Uterus (tissue), 4 donors: ENCODE measurements at places on chromosomes 11 and 22.

GRCh38 chr22:39938509-39939111 lies 21.6 kb upstream of the TMA7B start:
- DNase-seq: no peak
- H3K27me3 ChIP-seq: no peaks in the 10 kb centered on the region
- no peaks in the 10 kb centered on the region for H3K4me1 ChIP-seq
- H3K4me3 ChIP-seq: no peak overlapping the region

DNA sequence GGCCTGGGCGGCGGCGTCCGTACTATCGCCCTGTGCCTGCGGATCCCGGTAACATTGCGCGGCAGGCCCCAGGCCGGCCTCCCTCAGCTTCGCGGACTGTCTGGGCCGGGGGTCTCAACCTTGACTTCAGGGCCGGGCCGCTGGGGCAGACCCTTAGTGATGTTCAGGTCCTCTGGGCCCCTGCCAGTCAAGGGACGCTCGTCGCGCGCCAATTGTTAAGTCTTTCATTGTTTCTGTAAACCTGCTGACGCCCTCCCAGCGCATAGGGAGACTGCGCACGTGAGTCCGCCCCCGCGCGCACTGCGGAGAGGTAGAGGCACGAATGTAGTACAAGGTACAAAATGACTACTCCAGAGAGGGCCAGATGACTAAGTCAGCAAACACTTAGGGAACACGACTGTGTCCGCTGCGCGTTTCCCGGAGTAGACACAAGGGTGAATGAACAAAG lies 451 bp upstream of the HDHD5 start:
- peak overlapping the region; percentile 83 for H3K4me3 ChIP-seq
- DNase-seq: no peak
- H3K4me1 ChIP-seq: no peaks in the 10 kb centered on the region
- H3K27me3 ChIP-seq: no peaks in the 10 kb centered on the region

GRCh38 chr22:22590136-22590891 lies 31.2 kb upstream of the PRAME start:
- no peaks in the 10 kb centered on the region for H3K27me3 ChIP-seq
- H3K27ac ChIP-seq: no peak overlapping the region
- no peak for DNase-seq
- H3K4me1 ChIP-seq: no peaks in the 10 kb centered on the region
- no peak overlapping the region for H3K4me3 ChIP-seq

GRCh38 chr22:50314455-50315288 lies 7.2 kb upstream of the PLXNB2 start:
- DNase-seq: no peak
- H3K4me1 ChIP-seq: no peaks in the 10 kb centered on the region
- no peaks in the 10 kb centered on the region for H3K36me3 ChIP-seq
- no peak overlapping the region for H3K4me3 ChIP-seq
- no peak overlapping the region for H3K27ac ChIP-seq

DNA sequence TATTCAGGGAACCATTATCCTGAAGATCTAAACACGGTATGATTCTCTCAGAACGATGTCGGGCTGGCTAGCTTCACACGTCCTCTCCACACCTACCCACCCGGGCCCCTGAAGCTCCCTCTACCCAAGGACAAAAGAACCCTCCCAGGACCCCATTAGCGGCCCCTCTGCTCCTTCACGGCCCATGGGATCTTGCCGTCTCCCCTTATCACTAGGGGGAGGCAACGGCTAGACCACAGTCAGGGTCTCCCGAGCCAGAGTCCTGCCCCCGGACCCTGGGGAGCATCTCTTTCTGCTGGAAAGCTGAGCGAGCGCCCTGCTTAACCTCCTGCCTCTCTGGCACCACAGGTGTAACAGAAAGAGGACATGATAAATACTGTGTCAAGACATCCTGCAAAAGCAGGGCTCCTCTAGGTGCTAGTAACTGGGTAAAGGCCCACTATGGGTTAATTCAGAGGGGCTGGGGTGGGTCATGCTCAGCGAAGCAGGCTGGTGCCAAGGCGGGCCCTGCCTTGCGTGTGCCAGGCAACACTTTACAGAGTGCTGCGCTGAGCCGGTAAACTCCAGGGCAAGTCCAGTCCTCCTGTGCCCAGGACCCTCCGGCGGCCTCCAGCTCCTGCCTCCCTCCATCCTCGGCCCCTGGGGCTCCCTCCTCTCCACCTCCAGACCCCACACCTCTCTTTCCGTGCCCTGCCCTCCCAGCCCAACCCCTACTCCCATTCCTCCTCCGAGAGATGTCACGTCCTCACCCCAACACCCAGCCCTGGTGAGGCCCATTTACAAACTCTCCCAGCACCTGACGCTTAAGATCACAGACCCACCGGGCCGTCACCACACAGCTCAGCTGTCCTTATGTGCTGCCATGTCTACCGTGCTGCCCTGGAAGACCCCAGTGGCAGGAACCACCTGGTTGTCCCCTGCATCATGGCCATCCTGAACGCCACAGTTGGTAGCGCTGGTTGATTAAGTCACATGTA lies 3.0 kb downstream of the TOLLIP start:
- no peaks in the 10 kb centered on the region for H3K36me3 ChIP-seq
- H3K4me3 ChIP-seq: no peak overlapping the region
- H3K27ac ChIP-seq: no peak overlapping the region
- no peaks in the 10 kb centered on the region for H3K27me3 ChIP-seq

GRCh38 chr11:16956538-16957153 lies 57.6 kb downstream of the PLEKHA7 start:
- no peak for DNase-seq
- H3K27ac ChIP-seq: no peak overlapping the region

- no peaks in the 10 kb centered on the region for H3K4me1 ChIP-seq
- no peaks in the 10 kb centered on the region for H3K36me3 ChIP-seq
- H3K27ac ChIP-seq: no peak overlapping the region
- DNase-seq: no peak
These were observed 11.6 kb downstream of the TOP3B start for GRCh38 chr22:21970800-21971617.

- DNase-seq: no peak
- peaks cover 6% of the 10 kb centered on the region for H3K4me1 ChIP-seq
- no peaks in the 10 kb centered on the region for H3K36me3 ChIP-seq
- H3K4me3 ChIP-seq: no peak overlapping the region
- no peaks in the 10 kb centered on the region for H3K27me3 ChIP-seq
These were observed 104.9 kb downstream of the FAM76B start for GRCh38 chr11:95684701-95685100.

- no peaks in the 10 kb centered on the region for H3K4me1 ChIP-seq
- H3K4me3 ChIP-seq: no peak overlapping the region
These were observed 1112.0 kb upstream of the CCDC90B start for GRCh38 chr11:84398017-84398626.

DNA sequence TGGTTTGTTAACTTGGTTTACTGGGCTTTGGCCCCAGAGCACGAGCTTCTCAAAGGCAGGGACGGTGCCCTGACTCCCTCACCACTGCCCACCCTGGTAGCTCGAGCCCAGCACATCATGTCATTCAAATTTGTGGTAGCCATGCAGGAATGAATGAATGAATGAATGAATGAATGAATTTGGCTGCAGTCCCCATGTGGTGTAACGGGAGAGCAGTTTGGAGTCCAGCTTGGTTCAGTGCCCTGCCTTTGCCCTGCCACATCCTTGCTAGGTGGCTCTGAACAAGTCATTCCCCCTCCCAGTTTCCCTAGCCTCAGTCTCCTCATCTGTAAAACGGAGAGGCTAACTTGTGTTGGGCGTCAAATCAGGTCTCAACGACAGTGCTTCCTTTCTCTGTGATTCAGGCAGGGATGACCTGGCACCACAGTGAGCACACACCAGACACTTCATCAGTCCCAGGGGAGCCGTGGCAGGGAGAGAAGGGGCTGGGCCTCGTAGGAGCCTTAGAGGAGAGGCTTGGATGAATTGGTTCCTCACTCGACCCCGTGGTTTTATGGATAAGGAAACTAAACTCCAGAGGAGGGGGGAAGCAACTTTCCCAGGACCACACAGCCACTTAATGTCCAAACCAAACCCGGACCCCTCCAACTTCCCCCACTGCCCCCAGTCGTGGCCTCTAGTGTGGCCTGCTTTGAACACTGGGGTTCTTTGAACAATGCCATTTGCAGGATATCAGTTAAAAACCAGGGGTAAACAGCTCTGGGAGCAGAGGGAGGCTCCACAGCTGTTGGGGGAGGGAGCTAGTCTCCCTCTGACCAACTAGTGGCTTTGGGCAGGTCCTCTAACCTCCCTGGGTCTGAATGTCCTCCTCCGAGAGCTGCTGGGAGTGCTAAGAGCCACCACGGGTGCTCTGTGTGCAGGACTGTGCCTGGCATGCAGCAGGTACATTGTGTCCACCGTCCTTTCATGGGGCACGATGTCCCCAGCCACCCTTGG lies 86.2 kb downstream of the CACNA1I start:
- H3K4me3 ChIP-seq: no peak overlapping the region
- no peaks in the 10 kb centered on the region for H3K27me3 ChIP-seq
- no peak overlapping the region for H3K27ac ChIP-seq
- H3K4me1 ChIP-seq: no peaks in the 10 kb centered on the region

- no peaks in the 10 kb centered on the region for H3K36me3 ChIP-seq
- H3K4me3 ChIP-seq: peak within 1 kb of the TSS; percentile 46
- DNase-seq: peak; percentile 68
- peaks cover 21% of the 10 kb centered on the region for H3K4me1 ChIP-seq
- no peaks in the 10 kb centered on the region for H3K27me3 ChIP-seq
These were observed at the start of gene PNPLA2 for GRCh38 chr11:818396-819128. TSS of gene PNPLA2 (plus strand) at chr11:818914. CDS start at chr11:819719, 805 bp downstream.

- H3K27ac ChIP-seq: no peak overlapping the region
- H3K4me1 ChIP-seq: peaks cover 5% of the 10 kb centered on the region
- peaks cover 61% of the 10 kb centered on the region for H3K27me3 ChIP-seq
- H3K36me3 ChIP-seq: no peaks in the 10 kb centered on the region
- DNase-seq: no peak
These were observed 128.2 kb upstream of the C11orf58 start for GRCh38 chr11:16610213-16610737.

DNA sequence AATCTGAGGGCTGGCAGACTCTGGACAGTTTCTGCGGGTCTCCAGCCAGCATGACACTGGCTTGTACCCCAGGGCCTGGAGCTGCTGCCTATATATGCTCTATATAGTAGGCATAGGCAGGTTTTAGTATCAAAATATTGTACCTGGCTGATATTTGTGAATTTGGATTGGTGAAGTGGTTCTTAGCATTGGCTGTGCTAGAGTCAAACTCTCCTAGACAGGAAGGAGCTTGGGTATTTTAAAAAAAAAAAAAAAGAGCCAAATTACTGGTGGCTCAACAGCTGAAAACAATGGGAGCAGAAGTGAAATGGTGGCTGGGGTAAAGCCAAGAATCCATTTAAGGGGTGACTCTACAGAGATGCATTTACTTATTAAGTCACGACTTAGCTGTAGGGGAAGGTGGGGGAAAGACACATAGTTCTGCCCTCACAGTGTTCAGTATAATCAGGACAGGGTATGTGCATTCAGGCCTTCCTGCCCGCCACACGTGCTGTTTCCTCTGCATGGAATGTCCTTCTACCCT lies 11.0 kb upstream of the MTFP1 start:
- no peak for DNase-seq
- H3K4me1 ChIP-seq: no peaks in the 10 kb centered on the region
- no peaks in the 10 kb centered on the region for H3K36me3 ChIP-seq

DNA sequence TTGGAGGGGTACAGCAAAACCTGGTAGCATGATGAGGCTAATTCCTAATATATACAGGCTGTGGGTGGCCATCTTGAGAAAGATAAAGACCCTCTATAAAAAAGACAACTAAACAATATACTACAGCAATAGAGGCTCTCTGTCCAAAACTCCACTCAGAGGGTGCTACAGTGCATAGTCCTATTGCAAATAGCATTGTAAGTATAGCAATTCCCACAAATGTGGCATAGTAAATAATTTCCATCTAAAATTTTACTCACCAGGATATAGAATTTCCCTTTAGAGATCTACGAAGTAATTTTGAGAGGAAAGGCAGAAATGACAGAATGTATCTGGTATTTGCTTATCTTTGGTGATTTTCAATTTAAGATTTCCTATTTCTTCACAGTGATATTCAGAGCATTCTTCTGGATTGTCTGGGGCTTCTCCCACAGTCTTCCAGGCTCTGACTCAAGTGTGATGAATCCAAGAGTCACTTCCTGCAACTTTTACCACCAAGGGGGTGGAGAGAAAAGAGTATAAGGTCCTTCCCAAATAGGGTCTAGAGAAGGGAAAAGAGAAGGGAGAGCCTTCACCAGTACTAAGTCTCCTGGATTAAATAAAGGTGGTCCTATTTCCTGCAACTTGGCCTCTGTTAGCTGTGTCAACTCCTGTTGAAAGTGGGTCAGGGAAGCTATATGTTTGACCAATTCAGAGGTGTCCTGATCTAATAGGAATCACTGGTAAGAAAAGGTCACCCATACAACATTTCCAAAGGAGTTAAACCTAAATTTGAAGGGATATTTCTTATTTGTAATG lies 1054.7 kb upstream of the CNTN5 start:
- no peak overlapping the region for H3K4me3 ChIP-seq
- H3K27ac ChIP-seq: no peak overlapping the region
- no peaks in the 10 kb centered on the region for H3K27me3 ChIP-seq
- H3K36me3 ChIP-seq: no peaks in the 10 kb centered on the region
- no peaks in the 10 kb centered on the region for H3K4me1 ChIP-seq
- DNase-seq: no peak

DNA sequence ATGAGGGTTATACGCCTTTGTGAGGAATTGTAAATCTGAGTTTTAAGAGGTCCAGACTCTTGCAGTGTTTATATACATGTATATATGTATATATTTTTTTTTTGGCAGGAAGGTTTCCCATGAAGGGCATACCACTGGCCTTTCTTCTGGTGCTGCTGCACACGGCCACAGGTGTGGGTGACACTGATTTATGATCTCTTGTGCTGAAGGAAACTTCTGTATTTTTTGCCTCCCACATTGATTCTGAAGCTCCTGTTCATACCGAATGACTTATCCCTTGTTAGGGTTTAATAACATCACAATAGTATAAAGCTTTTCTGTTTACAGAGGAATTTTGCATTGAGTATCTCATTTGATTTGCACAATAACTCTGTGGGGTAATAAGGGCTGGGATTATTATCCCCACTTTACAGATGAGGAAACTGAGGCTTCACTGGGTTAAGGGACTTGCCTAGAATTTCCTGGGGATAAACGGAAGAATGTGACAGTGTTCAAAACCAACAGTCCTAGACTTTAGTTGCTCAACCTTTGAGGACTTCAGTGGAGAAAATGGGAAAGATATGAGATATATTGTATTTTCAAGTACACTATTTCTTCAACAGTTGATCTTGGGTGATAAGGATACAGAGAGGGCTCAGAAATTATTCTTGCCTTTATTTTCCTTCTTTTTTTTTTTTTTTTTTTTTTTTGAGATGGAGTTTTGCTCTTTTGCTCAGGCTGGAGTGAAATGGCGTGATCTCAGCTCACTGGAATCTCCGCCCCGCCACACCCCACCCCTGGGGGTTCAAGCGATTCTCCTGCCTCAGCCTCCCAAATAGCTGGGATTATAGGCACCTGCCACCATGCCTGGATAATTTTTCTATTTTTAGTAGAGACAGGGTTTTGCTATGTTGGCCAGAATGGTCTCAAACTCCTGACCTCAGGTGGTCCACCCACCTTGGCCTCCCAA lies 70.1 kb downstream of the MICAL2 start:
- no peaks in the 10 kb centered on the region for H3K27me3 ChIP-seq
- H3K4me3 ChIP-seq: no peak overlapping the region
- peaks cover 11% of the 10 kb centered on the region for H3K4me1 ChIP-seq
- H3K27ac ChIP-seq: peak overlapping the region; percentile 71
- DNase-seq: no peak
- H3K36me3 ChIP-seq: no peaks in the 10 kb centered on the region
